Activated T-helper 17 cell treated with anti-CD3 and anti-CD28 coated beads, Interleukin-2, amount 50 U/mL, for 72 hours (primary cell): ENCODE measurements at places on chromosomes 11 and 22. TPM values are rescaled to one million over a fixed set of nuclear protein-coding genes. Genes with fewer than 3 reads are reported as not detected.

PANX3 gene
- total RNA-seq, result not detected

RTN4R gene
- total RNA-seq, result 1.4 TPM

KCNJ5 gene
- not detected for total RNA-seq

POU2AF2 gene
- total RNA-seq, result 0.42 TPM

CCDC15 gene
- total RNA-seq, result 8.7 TPM

- ATAC-seq, result no peak
Observed at GRCh38 chr11:102807921-102808320, 10.0 kb upstream of the MMP1 start.

- ATAC-seq, result no peak
Observed at GRCh38 chr22:50569896-50570535, 7.3 kb upstream of the SYCE3 start.

GRCh38 chr11:118953265-118953664 lies 2.8 kb upstream of the UPK2 start:
- no peak for ATAC-seq

- ATAC-seq, result no peak
Observed at GRCh38 chr22:16808744-16809143, 16.5 kb downstream of the XKR3 start.

DNA sequence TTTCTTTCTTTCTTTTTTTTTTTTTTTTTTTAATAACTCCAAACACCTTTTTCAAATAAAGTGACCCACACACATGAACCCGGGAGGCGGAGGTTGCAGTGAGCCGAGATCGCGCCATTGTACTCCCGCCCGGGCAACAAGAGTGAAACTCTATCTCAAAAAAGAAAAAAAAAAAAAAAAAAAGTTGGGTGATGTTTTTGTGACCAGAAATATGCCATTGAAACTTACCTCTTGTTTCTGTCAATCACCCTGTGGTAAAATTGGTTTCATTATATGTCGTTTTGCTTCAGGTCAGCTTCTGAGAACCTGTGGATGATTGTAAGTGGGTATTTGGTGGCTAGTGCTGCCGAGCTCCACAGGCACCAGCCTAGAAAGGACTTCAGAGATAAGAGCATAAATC lies 238.8 kb downstream of the TBC1D22A start:
- ATAC-seq, result peak; percentile 75
